ENCODE measurements at places on chromosomes 7 and 10.

- no peak for DNase-seq
These were observed 64.9 kb downstream of the CTTNBP2 start for GRCh38 chr7:117808341-117808757.

GRCh38 chr10:98610301-98610700 is 163.6 kb upstream of the HPS1 start:
- no peak for DNase-seq

- DNase-seq, result no peak
These were observed 34.6 kb downstream of the TLX1 start for GRCh38 chr10:101165736-101166135.

DNA sequence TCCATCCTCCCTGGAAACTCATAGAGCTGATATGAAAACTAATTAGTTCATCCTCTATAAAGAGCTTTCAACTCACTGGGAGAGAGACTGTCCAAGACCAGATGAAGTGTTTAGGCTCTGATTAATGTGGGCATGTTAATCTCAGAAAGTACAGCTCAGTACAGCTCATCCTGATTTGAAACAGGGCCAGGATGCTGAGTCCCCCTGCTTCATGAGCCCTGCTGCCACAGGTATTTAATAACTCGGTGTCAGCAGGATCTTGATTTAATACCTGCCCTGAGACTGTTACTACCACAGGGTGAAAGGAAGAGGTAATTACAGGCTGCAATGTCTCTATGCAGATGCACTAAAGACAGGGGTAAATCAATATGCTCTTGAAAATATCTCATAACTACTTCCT is 10.8 kb downstream of the LMOD2 start:
- no peak for DNase-seq

DNA sequence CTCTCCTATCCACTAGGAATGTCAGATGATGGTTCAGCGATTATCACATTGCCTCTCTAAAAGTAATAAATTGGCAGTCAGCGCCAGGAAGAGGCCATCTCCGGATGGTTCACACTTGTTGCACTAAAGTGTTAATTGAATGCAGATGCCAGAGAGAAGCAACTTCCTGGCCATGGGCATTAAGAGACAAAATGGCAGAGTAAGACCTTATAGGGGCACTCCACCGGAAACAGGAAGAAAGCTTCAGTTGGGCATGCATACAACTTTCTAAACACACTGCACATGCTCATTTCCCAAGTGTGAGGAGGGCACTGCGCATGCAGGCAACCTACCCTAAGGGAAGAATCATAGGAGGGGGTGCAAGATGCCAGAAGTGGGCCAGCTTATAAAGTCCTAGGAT is 71.7 kb upstream of the AUTS2 start:
- DNase-seq, result no peak

DNA sequence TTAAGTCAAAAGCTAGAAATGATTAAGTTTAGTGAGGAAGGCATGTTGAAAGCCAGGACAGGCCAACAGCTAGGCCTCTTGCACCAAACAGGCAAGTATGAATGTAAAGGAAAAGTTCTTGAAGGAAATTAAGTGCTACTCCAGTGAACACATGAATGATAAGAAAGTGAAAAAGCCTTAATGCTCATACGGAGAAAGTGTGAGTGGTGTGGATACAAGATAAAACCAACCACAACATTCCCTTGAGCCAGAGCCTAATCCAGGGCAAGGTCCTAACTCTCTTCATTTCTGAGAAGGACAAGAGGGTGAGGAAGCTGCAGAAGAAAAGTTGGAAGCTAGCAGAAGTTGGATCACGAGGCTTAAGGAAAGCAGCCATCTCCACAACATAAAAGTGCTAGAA is 53.0 kb downstream of the DNAJC1 start:
- DNase-seq, result no peak

DNA sequence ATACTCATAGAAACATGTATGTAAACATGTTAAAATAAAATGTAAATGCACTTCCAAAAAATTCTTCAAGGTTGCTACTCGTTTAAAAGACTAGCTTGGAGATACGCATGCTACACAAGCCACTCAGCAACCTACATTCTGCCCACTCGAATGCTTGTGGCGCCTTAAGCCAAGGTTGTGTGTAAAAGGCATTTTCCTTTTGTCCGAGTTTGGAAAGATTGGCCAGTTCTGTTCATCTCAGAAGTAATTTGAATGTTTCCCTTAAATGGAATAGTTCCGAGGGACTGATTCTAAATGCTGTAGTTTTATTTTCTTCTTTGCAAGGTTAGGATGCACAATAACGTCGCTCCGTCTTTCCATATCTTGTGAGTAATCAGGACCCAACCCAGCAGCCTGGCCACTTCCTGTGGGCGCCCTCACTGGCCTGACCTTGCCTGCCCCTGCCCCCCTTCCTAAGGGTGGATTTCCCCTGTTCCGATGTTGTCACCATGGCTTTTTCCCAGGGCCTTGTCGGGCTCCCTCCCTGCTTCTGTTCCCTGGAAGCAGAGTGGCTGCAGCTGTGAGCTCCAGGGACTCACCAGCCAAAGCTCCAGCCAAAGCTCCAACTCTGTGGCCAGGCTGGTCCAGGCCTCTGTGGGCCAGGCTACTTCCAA is 70.6 kb downstream of the PTPRE start:
- no peak for DNase-seq

DNA sequence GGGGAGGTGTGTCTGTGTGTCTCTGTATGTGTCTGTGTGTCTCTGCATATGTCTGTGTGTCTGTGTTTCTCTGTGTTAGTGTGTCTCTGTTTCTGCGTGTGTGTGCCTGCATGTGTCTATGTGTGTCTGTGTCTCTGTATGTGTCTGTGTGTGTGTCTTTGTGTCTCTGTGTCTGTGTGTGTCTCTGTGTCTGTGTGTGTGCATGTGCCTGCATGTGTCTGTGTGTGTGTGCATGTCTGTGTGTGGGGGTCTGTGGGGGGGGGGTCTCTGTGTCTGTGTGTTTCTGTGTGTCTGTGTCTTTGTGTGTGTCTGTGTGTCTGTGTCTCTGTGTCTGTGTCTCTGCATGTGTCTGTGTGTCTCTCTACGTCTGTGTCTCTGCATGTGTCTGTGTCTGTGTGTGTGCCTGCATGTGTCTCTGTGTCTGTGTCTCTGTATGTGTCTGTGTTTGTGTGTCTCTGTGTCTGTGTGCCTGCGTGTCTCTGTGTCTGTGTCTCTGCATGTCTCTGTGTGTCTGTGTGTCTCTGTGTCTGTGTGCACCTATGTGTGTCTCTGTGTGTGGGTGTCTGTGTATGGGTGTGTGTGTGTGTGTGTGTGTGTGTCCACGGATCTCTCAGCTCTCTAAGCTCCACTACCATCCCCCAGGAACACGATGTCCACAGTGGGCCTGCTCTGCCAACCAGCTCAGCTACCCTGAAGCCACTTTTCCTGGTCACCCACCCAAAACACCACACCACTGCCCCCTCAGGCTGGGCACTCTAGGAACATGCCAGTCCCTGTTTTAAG is 41.7 kb downstream of the RASGEF1A start:
- DNase-seq, result no peak

- no peak for DNase-seq
These were observed 1.7 kb downstream of the ARL5B start for GRCh38 chr10:18660816-18661431.

- no peak for DNase-seq
These were observed 1096.9 kb upstream of the POT1 start for GRCh38 chr7:126026421-126027088.

DNA sequence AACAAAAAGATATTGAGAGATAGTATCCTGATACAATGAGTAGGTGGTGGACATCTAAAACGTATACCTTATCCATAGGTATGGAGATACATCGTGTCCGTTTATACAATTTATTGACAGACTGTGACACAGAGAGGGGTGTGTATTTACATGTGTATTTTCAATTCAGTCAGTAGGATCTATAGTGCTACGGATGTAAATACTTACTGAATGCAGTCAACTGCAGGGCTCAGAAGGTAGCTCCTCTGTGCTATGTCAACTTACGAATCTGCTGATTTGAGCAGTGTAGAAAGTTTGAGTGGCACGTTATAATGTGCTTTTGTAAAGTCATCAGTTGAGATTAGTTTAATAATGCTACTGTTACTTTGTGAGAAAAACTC is 626 bp downstream of the ZNF804B start:
- DNase-seq, result no peak

- no peak for DNase-seq
These were observed 466.3 kb upstream of the POM121L12 start for GRCh38 chr7:52569151-52569550.

GRCh38 chr10:71419750-71420149 is 23.0 kb downstream of the CDH23 start:
- no peak for DNase-seq

DNA sequence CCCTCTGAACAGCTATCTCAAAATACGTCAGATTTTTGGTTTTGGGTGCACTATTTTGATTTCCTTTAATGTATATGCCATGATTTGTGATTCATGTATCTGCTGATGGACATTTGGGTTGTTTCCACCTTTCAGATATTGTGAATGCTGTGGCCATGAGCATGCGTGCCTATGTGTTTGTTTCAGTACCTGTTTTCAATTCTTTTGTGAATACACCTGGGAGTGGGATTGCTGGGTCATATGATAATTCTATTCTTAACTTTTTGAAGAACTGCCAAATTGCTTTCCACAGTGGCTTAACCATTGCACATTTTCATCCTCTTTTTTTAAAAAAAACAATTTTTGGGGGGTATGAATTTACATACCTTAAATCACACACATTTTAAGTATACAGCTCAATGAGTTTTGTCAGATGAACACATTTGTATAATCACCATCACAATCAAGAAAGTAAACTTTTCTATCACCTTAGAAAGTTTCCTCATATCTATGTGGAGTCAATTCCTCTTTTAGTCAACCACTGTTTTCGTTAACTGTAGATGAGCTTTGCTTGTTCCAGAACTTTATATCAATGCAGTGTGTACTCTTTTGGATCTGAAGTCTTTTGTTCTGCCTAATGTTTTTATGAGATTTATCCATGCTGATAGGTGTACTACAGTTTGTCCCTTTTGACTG is 36.9 kb downstream of the CYP26A1 start:
- no peak for DNase-seq

GRCh38 chr10:70557876-70558275 is 44.7 kb downstream of the PRF1 start:
- no peak for DNase-seq

GRCh38 chr7:16804674-16805439 is at the start of gene AGR2:
AGR2 (minus strand) TSS chr7:16804999; CDS start chr7:16801796, 3,203 bp downstream.
- DNase-seq, result no peak

DNA sequence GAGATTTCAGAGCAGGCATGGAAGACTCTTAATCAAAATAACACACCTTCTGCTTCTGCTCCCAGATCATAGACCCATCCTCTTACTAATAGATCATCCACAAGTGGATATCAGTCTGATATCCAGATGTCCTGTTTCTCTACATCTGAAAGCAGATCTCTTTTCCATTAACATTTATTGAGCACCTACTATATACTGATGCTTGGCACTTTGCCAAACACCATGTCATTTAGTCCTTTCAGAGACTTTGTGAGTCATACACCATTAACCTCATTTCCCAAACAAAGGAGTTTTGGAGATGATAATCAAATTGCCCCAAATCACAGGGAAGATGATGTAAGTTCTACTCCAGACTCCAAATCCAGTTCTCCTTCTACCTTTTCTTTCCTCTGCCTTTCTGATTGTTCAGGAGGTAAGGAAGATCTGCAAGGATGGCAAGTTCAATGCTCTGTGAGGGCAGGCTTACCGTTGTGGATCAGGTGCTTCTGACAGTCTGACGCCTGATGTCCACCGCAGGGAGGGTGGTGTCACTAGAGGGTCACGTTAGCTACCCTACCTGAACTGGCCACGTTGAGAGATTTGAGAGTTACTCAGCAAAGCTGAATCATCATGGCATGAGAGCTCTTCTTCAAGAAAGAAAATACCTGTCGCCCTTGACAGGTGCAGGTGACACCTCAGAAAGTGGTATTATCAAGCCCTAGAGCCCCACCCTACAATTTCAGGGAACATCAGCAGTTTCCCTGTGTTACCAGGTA is 269.6 kb upstream of the ZMIZ1 start:
- no peak for DNase-seq

DNA sequence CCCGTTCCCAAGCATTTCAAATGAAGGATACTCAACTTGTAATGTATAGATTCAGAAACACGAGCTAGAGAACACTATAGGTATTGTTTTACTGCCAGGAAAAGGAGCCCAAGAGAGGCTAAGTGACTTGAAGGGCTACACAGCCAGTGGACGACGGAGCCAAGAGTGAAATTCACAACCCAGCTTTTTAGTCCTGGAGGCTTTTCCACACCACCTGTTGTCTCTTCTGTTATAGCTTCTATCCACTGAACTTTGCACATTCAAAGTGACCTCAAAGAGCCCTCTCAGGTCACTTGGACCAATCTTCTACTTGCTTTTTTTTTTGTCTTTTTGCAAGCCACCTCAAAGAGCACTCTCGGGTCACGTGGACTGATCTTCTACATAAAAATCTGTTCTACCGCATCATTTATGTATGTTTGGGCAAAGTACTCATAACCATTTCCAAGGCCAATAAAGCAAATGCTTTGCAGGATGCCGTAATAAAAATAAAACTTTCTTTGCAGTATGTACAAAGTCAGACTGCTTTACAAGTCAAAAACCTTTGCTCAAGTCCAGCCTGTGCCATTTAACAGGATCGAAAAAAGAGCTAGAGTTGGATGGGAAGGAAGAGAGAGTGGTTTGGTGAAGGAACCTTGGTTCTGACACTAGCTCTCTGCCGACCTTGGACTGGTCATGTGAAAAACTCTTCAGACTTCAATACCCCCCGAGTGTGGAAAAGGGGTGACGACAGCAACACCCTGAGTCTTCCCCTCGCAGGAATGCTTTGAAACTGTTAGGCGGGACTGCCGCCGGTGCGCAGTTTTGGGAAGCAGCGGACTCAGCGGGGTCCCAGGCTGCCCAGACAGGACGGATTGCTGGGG is 821 bp downstream of the SLC35B4 start:
- no peak for DNase-seq

GRCh38 chr7:111796671-111797070 is 234.4 kb upstream of the IMMP2L start:
- DNase-seq, result no peak

- DNase-seq, result no peak
These were observed 37.6 kb upstream of the TCF7L2 start for GRCh38 chr10:112912410-112912928.

DNA sequence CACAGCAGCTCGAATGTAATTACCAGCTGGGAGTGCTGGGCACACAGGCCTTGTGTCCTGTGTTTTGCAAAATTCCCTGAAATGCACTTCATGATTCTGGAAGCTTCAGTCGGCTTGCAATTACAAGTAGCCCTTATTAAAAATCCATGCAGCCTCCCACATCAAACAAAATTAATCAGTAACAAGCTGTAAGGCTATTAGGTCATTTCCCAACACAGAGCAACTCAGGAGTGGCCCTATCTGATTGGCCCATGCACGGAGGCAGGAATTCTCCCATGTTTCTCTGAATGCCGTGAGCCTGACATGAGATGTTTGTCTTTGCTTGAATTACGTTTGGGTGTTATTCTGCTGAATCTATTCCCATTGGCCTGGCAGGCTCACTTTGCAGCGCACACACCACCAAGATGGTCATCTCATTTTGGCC is 36.9 kb downstream of the FOXL3 start:
- no peak for DNase-seq

DNA sequence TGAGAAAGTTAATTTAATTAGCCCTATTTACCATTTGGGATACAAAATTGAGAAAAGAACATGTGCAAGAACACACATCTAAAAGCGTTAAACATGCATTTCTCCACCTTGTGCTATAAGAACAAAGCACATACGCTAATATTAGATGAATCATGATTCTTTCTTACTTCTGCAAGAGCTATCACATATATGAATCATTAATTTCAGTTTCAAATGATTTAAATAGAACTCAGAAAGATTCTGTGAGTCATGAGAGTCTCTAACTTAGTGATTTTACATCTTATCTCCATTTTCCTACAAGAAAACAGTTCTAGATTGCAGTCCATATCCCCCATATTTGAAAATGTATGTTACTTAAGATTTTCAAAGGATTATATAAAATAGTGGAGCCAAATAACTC is 173.9 kb downstream of the RNLS start:
- no peak for DNase-seq

All from DMS 273 treated with DMSO at 0.1 percent for 48 hours (cell line).